ENCODE measurements at places on chromosomes 12 and 14.

DNA sequence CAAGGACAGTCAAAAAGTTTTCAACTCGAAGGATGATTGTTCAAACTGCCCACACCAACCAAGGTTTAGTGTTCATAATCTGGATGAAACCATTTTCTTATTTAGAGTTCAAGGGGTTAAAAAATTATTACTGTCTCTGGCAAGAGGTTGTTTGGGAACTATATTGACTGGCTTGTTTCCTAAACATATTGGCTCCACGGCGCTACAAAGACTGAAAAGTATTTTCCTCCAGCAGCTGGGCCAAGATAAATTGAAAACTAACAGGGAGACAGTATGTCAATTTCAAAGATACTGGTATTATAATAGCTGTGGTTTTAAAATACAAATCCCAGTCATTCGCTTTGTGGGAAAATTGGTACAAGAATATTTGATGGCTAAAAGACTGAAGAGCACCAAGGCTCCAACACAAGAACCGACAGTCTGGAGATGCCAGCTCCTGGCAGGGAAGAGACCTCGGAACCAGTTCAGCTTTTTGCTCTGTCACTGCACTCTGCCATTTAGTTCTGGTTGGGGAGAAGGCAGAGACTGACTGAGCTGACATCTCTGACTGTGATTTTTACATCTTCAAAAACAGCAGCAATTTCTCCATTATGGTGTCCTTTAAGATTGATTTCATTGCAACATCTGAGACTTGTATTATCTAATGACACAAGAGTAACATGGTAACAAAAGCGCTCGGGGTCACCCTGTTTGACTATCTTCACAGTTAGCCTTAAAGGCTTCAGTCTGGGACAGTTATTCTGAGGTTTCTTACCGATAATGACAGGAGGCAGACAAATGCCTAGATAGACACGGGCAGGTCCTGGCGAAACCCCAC is 62.0 kb downstream of the ST8SIA1 start:
- no peak for ATAC-seq

- ATAC-seq = no peak
Measured at GRCh38 chr14:33692762-33693161, 258.1 kb downstream of the EGLN3 start.

- no peak for ATAC-seq
Measured at GRCh38 chr14:103118663-103119404, 4.4 kb upstream of the TNFAIP2 start.

GRCh38 chr12:31406345-31406744 is 80.4 kb upstream of the SINHCAF start:
- no peak for ATAC-seq

DNA sequence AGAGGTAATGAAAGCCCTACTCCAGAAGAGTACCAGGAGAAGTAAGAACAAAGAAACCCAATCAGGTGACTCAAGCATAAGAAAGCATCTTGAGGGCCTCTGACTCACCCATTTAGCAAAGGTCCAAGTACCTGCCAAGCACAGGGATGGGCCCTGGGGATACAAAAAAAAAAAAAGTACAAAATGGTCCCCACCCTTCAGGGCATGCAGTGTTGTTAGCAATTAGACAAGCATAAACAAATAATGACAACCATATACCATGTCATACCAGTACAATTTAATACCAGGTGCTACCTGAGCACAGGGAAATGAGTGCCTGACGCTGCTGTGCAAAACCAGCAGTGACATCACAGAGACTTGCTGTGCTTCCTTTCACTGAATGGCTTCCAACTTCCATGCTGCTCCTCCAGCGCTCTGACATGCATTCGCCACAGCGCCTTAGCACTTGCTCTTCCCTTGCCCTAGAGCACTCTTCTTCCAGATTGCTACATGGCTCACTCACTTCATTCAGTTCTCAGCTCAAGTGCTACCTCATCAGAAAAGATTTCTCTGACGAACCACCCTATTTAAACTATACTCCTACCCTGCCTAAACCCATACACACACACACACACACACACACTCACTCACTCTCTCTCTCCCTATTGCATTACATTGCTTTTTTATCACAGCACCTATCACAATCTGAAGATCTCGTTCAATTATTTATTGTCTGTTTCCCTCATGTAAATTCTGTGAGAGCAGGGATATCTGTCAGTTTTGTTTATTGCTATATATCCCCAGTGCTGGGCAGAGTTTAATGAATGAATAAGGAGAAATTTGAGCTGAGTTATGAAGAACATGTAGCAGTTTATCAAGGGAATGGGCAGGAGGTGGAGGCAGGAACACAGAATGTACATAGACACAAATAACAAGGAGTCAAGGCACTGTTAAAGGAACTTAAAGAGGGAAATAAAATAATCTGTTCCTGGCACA is 12.9 kb upstream of the EPS8 start:
- no peak for ATAC-seq

DNA sequence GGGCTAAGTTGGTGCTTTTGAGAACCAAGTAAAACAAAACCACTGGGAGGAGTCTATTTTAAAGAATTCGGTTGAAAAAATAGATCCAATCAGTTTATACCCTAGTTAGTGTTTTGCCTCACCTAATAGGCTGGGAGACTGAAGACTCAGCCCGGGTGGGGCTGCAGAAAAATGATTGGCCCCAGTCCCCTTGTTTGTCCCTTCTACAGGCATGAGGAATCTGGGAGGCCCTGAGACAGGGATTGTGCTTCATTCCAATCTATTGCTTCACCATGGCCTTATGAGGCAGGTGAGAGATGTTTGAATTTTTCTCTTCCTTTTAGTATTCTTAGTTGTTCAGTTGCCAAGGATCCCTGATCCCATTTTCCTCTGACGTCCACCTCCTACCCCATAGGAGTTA is 1.8 kb upstream of the RAB5B start:
- no peak for ATAC-seq

GRCh38 chr14:60254176-60254575 is 5.2 kb downstream of the PPM1A start:
- no peak for ATAC-seq

DNA sequence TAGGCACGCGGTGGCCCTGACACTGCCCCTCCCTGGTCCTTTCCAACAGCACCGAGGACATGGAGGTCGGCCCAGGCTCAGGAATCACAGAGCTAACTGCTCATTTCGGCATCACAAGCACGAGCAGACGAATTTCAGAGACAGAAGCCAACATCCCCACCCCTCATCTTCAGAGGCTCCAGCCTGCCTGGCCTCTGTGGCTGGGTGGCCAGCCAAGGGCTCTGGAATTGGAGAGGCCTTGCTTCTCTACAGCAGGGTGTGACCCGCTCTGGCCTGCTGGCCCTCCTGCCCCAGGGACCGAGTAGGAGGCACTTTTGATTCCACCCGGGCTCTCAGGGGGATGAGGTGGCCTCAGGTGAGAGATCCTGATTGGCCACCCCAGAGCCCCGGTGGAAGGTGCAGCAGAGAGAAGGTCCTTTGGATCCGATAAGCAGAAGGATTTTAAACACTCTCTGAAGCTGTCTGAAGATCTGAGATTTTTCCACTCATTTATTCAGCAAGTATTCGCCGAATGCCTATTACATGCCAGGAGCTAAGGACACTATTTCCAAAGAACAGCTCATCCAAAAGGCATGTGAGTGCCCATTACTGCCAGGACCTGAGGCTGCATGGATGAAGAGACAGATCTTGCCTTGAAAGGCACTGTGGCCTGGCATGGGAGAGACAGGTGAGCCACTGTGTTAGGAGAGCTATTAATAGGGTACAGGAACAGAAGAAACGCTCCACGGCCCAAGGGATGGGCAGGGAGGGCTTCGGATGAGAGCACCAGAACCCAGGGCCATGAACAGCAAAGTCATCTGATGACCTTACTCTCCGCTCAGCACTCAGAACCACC is 10.2 kb downstream of the BAG5 start:
- no peak for ATAC-seq

DNA sequence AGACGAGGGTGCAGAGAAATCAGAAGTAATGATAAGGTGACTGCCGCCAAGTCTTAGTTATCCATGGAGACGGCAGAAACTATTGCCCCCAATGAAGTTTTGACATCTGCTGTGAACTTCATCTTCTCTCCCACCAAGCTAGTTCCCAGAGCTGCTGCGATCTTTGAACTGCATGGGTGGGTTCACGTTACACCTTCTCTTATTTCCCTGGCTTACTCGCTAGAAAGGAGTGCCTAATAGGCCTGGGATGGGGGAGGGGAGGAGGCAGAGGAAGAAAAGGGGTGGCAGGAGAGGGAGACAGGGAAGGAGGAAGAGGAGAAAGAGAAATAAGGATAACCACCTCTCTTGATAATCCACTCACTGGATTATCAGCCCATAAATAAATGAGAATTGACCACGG is 157.1 kb downstream of the NTF3 start:
- no peak for ATAC-seq

DNA sequence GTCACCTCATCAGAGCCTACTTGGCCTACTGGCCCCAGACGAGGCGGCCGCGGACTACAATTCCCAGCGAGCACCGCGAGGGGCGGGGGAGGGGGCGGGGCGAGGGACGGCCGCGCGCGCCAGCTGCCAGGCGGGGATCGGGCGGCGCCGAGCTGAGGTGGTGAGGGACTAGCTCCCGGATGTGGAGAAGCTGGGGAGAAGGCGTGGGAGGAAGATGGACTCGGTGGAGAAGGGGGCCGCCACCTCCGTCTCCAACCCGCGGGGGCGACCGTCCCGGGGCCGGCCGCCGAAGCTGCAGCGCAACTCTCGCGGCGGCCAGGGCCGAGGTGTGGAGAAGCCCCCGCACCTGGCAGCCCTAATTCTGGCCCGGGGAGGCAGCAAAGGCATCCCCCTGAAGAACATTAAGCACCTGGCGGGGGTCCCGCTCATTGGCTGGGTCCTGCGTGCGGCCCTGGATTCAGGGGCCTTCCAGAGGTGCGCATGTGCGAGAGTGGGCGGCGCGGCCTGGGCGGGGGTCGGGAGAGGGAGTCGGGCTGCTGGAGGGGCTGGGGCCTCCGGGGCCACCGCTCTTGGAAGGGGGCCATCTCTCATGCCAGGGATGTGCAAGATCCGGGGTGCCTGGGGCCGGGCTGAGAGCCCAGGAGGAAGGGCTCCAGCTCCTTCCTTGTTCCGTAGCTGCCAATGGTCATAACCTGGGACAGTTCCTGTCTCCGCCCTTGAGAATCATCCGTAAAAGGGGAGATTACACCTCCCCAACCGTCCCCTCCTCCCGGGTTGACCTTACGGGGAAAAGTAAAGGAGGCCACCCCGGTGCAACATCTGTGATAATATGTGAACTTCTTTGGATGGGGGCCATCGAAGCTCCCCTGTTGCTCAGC is at the start of gene CMAS:
Gene CMAS (plus strand): TSS at position 129 of the 878 bp plus-strand sequence. CDS start 86 bp downstream, at position 215.
- ATAC-seq = peak; percentile 88

GRCh38 chr12:26062566-26062965 is 62.3 kb downstream of the BHLHE41 start:
- ATAC-seq = no peak
